ENCODE measurements at places on chromosomes 5 and 9.

- no peak for DNase-seq
These were observed 26.1 kb upstream of the AKNA start for GRCh38 chr9:114413861-114414301.

- no peak for DNase-seq
These were observed 16.7 kb downstream of the SLC36A1 start for GRCh38 chr5:151464101-151464500.

- DNase-seq = no peak
These were observed 117.1 kb downstream of the ICE1 start for GRCh38 chr5:5539590-5539989.

GRCh38 chr9:4661165-4661564 is 929 bp upstream of the PLPP6 start:
- no peak for DNase-seq

DNA sequence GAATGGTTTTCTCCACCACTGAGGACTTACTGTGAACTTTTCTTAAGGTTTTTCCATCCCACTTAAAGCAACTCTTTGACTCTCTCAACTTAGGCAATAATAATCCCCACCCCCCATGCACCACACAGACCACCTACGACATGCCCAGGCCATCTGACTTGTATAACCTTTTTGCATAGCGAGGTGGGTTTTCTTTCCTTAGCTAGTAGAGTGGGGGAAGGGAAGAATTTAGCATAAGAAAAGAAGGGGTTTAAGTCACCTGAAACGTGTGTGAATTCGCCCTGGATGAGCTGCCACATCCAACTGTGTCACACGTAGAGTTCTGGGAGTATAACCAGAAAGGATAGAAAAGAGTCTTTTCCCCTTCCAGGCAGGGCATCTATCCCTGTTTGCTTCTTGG is 262.7 kb downstream of the YTHDC2 start:
- no peak for DNase-seq

DNA sequence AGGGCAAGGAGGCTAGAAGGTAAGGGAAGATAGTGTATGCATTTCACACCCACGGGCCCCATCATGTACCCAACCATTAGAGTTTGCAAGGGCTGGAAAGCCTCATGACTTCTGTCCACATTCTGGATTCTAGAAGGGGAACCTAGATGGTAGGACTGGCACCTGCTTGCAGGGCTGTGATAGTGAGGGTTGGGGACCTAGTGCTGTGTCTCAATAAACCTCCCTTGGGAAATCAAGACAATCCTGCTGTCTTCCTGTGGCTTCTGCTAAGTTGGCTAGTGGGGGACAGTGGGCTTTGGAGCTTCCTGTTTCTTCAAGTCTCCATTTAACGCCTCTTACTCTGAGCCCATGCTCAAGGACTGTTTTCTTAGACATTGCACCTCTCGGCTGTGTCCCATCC is 43.6 kb upstream of the SYNPO start:
- DNase-seq = no peak

- DNase-seq = no peak
These were observed 327.7 kb downstream of the CDK5RAP2 start for GRCh38 chr9:120252248-120252647.

DNA sequence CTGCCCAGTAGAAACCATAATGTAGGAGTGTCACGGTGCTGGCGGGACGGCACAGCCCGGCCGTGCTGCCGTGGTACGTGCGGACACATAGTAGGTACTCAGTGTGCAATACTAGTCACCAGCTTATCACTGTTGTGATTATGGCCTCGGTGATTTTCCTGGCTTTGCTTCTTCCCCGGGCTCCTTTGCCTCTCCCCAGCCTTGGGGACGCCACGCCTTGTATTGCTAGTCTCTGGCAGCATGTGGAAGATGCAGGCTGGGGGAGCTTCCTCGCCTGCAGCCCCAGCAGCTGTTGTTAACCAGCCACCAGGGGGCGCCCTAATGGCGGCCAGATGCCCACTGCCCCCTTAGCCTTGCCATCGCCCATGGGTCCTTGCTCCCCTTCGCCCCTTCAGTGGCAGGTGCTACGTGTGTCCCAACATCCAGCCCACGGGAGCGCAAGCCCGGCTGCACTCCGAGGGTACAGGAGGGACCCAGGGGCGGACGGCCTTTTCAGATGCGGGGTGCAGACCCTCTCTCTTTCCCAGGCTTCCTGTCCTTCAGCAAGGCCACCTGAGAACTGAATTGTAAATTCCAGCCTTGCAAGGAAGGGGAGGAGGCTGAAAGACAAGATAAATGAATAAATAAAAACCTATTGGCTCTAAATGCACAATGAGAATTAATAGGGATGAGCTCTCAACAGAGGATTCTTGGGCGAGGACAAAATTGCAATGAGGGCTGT is 8.0 kb downstream of the NTNG2 start:
- DNase-seq = no peak

DNA sequence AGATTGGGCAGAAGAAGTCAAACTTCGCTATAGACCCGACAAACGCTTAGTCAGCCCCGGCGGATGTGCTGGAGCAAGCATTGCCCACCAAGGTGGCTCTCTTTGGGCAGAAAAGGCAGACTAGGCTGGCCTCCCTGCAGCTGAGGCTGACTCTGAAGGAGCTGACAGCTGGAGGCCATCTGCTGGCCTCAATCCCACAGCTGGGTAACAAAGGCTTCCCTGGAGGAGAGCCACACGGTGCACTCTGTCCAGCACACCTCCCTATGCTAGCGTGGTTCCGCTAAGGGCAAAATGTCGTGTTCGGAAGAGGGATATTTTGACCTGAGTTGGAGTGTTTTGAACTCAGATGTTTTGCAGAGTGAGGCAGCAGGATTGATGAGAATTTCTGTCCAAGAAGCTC is 103.5 kb upstream of the PTCH1 start:
- DNase-seq = no peak

- no peak for DNase-seq
These were observed 102.0 kb downstream of the STK32A start for GRCh38 chr5:147336876-147337275.

DNA sequence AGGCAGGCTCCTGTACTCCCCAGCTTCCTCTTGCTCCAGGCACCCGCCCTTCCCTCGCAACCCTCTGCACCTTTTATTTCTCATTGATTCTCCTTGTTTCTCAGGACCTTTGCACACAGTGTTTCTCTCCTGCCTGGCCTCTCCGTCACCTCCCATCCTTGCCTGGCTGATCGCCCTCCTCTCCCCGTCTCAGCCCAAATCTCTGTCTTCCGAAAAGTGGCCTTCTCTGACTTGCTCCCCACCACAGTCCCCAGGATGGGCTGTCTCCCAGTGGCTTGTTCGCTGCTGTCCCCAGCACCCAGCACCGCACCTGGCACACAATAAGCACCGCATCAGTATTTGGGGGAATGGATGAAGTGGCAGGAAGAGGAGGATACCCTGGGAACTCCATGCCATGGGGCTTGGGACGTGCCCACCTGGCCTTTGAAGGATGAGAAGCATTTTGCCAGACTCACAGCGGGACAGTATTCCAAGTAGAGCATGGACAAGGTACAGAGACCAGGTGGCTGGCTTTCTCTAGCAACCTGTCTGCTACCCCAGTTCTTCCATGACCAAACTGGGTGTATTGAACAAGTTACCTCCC is 62.5 kb downstream of the LMX1B start:
- DNase-seq = no peak

- no peak for DNase-seq
These were observed 106.3 kb downstream of the TRIO start for GRCh38 chr5:14249258-14250082.

- no peak for DNase-seq
These were observed 10.9 kb downstream of the MGAT1 start for GRCh38 chr5:180791611-180792213.

- no peak for DNase-seq
These were observed 129.2 kb upstream of the ADRA1B start for GRCh38 chr5:159786901-159787691.

GRCh38 chr5:637581-638450 is 25.7 kb downstream of the CEP72 start:
- DNase-seq = no peak

DNA sequence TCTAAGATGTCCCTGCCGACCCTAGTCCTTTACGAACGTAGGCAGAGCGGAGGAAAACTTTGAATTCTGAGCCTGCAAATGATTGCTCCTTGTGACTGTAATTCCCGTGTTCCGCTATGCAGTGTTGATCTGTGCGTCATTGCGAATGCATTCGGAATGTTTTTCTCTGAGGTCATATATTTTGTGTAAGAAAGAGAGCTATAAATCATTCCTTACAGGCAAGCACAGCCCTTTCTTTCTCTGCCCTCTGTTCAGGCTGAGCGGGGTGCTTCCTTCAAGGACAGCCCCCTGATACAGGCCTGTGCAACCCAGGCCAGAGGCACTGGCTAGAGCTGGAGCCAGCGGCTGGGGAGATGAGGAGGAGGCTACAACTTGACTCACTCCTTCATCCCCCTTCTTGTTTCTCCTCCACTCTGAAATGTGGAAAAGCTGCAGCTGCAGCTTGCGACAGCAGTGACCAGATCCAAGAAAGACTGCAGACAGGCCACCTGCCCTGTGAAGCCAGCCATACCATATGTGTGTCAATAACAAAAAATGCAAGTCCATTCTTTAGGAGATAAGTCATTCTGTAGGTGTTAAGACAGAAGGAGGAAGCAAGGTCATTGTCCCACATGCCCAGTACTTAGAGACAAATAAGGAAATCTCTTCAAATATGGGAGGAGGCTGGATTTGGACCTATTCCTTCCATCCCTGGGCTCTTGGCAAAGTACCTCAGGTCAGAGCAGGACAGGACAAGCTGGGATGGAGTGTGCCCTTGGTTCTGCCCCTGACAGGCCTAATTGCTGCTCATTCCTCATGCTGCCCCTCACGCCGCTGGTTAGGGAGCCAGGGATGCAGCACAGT is 345.7 kb upstream of the WWC1 start:
- no peak for DNase-seq

GRCh38 chr9:27600256-27600655 is 27.0 kb upstream of the C9orf72 start:
- DNase-seq = no peak

- DNase-seq = no peak
These were observed 403.7 kb upstream of the TRPC7 start for GRCh38 chr5:136769093-136769492.

DNA sequence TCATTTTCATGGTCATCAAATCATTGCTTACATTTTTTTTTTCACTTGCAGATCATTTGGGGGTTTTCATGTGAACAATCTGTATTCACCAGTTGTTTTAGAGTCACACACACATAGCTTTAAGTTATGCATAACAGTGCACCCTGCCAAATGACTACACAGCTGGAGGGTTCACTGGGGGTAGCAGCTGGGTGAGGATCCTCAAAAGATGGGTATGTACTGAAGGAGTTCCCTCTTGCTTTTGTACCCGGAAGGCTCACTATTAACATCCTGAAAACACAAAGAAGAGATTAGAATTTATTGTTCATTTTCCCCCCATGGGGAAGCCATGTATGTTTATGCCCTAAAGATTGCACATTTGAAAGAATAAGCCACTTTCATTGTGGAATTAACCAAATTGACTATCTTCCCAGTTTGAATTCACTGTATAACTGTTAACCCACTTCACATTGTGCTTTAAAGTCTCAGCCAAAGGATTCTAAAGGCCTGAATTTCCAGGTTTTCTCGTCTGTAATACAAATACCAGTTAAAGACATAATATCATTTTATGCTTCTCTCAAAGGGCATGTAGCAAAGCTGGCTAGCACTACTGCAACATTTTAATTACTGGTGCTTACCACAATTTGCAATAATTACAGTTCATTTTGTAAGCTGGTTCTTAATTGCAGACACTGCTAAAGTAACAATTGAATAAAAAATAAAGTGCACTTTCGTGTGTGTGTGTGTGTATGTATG is 466.4 kb upstream of the MEF2C start:
- no peak for DNase-seq

DNA sequence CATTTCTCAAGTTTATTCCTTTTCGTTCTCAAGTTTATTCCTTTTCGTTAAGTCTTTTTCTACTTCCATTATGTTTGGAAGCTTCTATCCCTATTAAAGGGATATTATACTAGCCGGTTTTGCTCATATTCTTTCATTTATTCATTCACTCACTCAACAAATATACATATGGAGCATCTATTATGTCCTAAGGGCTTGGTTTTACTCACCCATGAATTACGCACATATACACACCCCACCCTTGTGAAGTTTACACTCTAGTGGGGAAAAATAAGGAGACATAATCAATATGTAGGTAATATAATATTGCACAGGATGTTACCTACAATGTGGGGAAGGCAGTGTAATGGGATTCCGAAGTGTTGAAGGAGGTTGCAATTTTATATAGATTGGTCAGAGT is 90.5 kb downstream of the ACTL7B start:
- no peak for DNase-seq

GRCh38 chr5:65672796-65673195 is 48.0 kb downstream of the SHLD3 start:
- DNase-seq = no peak

- no peak for DNase-seq
These were observed 13.5 kb downstream of the CNTLN start for GRCh38 chr9:17148324-17148723.

- DNase-seq = no peak
These were observed 76.3 kb upstream of the ORM1 start for GRCh38 chr9:114246558-114246957.

DNA sequence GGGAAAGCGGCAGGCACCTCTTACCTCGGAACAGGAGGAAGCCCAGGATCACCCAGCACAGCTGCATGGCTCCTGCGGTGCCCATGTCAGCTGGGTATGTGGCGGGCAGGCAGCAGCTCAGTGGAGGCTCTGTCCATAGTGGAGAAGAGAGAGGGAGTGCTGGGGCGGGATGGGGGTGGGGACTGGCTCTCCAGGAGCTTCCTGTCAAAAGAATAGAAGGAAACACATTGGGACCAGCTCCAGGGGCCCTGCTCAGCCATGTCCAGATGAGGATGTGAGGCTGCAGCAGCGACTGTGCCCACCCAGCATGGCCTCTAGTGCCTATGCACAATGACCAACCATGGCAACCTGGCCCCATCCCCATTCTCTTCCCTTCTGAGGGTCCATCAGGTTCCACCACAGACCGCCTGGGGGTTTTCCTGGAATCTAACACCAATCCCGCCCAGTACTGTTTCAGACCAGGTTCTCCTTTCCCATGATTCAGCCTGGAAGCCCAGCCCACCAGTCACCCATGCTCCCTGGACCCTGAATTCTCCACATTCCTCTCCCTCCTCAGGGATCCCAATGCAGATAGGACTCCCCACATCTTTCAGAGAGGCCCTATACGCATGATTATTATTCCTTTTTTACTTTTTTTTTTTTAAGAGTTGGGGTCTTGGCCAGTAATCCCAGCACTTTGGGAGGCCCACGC is at the start of gene ECSCR:
ECSCR (minus strand) TSS at position 158 of the 691 bp plus-strand sequence; CDS start at position 85, 73 bp downstream.
- DNase-seq = no peak

DNA sequence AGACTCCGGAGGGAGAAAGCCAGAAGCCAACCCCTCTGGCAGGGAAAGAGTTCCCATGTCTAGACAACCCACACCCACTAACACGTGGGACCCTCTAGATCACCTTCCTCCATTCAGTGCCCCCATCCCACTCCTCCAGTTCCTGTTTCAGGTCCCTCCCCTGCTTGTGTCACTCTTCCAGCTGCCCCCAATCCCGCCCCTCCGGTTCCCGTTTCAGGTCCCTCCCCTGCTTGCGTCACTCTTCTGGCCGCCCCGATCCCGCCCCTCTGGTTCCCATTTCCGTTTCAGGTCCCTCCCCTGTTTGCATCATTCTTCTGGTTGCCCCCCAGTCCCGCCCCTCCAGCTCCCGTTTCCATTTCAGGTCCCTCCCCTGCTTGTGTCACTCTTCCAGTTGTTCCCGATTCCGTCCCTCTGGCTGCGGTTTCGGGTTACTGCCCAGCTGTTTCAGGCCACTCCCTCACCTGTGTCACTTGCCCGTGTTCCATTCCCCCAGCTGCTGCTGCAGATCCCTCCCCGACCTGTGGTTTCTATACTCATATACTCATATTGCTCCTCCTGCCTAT is 64.8 kb upstream of the RANBP6 start:
- DNase-seq = peak; percentile 93
